ENCODE measurements at places on chromosomes 1 and 21.
A peak's percentile ranks its signal among the peaks of the same experiment; 100 is the strongest.

- DNase-seq: no peak
Measured at GRCh38 chr1:206497774-206498173, 9.6 kb upstream of the RASSF5 start.

DNA sequence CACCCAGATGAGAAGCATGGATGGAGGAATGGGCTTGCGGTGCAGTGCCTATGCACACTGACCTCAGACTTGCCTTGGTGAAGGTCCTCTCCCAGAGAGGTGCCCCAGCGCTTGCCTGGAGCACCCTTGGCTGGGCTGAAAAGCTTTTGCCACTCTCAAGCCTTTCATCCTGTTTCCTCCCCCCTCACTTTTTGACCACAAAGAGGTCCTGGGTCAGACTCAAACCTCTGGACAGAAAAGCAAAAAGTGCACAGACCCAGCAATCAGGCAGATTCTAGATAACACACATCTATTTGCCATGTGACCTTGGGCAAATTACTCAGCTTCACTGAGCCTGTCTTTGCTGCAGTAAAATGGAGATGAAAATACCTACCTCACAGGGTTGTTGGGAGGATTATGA lies 7.3 kb downstream of the TMEM35B start:
- DNase-seq: no peak

DNA sequence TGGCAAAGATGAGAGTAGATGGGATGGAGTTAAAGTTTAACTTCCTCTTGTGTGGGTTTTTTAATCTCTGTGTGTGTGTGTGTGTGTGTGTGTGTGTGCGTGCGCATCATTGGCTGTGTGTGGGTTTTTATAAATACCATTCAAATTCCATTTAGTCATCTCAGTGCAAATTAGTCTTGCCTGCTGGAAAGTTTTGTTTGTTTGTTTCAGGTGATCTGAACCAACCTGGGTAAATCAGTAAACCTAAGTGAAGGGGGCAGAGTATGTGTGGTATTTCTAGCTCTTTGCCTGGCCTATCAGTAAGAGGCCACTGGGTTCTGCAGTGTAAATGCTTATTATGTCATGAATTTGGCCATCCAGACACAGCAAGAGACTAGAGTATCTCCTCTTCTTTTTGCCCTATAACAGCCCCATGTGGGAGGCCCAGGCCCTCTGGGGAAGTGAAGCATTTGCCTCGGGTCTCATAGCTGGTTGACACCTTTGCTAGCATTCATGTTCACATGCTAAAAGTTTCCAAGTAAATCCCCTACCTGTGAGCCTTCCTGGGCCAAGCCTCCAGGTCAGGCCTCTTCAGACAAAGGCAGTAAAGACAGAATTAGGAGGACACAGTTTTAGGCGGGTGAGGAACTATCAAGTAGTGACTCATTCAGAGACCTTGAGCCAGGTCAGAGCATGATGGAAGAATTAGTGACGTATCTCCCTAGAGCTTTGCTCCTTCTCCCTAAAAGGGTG lies 14.7 kb downstream of the INTS3 start:
- DNase-seq: no peak

DNA sequence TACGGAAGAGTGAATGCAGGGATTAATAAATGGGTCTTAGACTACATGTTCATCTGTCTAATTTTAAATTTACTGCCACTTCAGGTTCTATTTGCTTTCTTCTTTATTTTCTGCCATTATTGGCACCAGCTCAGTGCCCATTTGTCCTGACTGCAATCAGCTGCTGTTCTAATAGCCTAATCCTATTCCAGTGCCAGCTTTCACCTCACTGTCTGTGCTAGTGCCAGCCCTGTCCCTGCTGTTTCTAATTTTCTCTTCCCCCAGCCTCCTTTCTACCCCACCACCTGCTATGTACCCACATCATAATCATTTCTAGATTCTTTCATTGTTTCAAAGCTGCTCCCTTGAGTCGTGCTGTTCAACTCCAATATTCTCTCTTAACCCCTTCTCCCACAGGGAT lies 86.4 kb downstream of the KCNK1 start:
- DNase-seq: peak; percentile 9

DNA sequence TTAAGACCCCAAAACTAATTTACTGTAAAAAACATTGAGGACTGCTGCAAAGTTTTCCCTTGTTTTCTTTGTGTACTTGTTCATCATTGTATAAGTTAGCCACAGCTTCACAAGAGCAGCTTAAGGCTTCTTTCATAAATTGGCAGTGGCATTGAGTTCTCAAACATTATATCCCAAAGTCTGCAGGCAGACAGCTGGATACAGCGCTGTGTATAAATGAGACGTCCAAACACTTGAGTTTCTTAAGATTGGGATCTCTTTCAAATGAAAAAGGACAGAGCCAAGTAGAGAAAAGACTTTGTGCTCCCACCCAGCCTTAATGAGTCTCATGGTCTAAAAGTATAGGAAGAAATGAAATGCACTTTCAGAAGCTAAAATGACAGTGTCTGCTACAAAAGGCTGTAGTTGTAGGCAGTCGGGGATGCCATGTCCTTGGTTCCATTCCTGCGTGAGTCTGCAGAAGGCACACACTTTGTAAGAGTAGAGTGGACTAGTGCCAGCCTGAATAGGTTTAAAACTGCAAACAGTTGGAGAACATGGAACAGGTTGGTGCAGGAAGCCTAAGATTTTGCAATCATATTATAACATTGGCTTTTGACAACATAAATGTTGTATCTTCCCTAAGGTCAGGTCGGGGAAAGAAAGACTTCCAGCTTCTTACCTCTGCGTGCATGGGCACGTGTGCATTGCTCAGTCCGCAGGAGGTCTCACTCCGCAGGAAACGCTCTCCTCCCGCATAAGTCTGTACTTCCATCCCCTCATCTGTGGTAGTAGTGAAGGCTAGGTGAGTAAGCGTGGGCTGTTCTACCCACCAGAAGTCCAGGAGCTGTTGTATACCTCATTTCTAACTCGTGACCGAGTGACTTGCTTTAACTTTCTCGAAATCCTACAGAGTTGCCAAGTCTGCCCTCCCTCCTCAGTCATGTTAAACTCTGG lies 94.4 kb downstream of the CD247 start:
- no peak for DNase-seq

GRCh38 chr1:61921435-61921834 lies 179.2 kb downstream of the PATJ start:
- no peak for DNase-seq

DNA sequence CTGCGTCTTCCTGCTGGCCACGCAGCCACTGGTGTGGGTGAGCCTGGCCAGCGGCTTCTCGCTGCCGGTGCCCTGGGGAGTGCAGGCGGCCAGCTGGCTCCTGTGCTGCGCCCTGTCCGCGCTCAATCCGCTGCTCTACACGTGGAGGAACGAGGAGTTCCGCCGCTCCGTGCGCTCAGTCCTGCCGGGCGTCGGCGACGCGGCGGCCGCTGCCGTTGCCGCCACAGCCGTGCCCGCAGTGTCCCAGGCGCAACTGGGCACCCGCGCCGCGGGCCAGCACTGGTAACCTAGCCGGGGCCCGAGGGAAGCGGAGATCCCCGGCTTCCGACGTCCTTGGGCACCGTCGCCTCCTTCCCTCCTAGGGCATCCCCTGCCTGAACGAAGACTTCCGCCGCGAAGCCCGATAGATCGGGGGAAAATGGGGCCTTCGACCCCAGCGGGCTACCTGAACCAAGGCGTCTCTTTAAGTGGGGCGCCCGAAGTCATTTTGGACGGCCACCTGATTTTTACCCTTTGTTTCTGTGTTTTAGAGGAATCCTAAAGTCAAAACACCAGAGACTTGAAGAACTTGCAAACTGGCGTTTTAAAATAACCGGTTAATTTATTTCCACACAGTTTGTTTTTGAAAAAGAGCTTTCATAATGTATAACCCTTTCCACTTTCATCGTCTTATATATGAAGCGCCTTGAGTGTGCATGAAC lies 2.0 kb downstream of the GPR88 start:
- DNase-seq: no peak

DNA sequence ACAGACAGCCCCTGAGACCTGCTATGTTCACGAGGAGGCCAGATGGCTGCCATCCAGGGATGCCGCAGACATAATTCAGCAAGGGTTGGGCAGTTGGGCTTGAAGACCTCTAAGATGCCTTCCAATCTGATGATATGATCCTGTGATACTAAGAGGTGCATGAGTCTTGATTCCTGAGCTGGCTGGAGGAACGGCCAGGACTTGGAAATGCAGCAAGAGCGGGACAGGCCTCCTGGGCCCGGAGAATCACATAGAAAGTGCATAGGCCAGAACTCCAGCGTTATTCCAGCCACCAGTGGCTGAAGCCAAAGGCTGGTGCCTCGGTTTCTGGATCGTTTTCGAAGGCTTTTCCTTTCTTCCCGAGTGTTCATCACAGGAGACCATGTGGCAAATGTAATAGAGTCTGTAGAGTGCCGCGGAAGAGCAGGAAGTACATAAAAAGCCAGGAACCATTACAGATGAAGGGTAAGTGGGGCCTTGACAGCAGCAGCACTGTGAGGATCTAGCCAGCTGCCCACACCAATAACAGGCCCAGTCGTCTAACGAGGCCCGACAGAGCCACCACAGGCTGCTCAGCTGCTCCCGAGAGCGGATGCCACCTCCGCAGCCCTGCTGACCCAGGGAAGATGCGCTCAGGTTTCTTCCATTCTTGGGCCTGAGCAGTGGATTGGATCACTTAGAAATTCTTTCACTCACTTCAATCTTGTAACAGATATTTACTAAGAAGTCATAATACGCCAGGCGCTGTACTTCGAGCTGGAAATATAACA lies 14.0 kb upstream of the LHX4 start:
- DNase-seq: no peak
